Stimulated activated CD4-positive, alpha-beta T cell treated with anti-CD3 and anti-CD28 coated beads, Interleukin-1b, Interleukin-23, amount 100 ng/mL, for 24 hours (primary cell): ENCODE measurements at places on chromosomes 2 and 18.

DNA sequence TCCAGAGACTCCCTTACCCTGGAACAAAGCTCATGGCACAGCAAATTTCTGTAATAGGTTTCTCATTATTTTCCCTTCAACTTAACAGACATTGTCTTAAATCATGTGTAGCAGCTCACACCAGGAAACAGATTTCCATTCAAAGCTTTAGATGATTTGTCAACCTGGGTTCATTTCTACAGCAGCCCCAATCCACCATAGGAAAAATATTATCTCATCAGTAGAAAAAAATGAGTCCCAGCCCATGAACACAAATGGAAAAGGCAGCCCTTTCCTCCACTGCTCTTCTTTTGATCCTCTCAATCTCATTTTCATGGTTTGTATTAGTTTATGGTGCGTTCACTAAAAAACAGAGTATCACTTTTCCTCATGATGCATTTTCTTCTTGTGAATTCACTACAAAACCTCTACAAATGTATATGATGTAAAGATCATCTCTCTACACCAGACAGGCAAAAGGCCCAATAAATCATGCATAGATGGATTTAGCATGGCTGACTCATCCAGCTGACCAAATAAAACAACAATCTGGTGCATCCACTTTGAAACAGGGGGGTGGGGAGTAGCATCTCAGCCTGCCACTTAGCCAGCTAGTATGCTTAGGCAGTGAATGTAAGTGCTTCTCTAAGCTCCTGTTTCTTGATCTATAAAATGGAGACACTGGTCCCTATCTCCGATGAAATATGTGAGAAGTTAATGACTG, 78.6 kb downstream of the SATB2 start:
- no peak for DNase-seq

DNA sequence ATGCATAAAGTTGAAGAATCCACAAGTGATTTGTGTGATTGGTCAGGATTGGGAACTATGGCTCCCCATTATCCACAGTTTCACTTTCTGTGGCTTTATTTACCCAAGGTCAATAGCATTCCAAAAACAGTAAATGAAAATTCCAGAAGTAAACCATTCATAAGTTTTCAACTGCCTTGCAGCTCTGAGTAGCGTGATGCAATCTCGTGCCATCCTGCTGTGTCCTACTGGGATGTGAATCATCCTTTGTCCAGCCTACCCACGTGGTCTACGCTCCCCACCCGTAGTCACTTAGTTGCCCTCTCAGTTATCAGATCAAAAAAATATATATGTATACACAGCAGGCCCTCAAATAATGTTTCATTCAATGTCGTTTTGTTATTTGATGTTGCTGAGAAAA, 89.0 kb upstream of the DLGAP1 start:
- no peak for DNase-seq

- DNase-seq, result no peak
These were observed 28.2 kb downstream of the BIN1 start for GRCh38 chr2:127078666-127079270.

- DNase-seq, result no peak
These were observed 446.8 kb downstream of the EIPR1 start for GRCh38 chr2:2930841-2931240.

DNA sequence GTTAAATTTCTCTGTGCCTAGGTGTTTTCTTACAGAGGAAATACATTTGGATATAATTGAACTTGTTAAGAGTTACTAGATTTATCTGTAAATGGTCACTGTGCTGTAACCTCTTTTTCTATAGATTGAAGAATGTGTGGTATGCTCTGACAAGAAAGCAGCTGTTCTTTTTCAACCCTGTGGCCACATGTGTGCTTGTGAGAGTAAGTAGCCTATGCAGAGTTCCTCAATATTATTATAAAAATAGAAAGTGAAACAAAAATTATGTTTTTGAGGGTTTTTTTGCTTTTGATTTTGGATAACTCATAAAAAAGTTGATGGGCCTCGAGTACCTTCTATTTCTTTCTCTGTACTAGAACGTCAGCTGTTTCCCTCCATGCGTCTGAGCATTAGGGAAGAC, 112.4 kb downstream of the MIB1 start:
- DNase-seq, result no peak

DNA sequence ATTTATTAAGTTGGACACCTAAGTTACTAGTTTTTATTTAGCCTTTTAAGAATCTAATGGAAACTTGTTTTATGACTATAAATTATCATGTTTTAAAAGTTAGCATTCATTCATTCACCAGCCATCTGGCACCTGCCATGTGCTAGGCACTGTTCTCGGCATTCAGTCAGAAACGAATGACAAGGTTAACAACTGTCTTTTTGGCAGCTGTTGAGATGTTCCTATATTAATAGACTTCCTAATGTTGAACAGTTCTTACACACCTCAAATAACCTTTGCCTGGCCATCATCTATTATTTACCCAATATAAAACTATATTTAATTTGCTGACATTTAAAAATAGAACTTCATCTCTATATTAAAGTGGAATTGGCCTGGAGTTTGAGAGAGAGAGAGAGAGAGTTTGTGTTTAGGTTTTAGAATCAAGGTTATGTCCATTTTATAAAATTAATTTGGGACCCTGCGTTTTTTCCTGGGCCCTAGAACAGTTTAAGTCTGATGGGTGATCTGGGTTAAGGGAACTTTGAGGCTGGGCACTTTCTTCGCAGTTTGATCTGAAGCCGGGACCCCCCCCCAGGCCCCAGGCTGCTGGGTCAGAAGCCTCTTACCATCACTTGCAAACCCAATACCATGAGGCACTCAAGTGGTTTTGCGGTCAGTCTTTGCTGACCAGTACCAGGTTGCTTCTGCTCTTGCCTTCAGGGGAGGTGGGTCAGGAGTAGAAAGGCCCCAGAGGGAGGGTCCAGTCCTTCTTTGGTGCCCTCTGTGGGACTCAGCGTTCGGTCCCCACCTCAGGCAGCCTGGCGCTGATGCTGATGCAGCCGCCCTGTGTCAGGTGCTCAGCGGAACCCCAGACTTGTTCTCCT, 48.3 kb upstream of the ASB1 start:
- DNase-seq, result no peak

GRCh38 chr2:18706001-18706400, 116.6 kb upstream of the NT5C1B start:
- no peak for DNase-seq

- DNase-seq, result no peak
These were observed 252.1 kb upstream of the SLC14A2 start for GRCh38 chr18:45363196-45363595.

DNA sequence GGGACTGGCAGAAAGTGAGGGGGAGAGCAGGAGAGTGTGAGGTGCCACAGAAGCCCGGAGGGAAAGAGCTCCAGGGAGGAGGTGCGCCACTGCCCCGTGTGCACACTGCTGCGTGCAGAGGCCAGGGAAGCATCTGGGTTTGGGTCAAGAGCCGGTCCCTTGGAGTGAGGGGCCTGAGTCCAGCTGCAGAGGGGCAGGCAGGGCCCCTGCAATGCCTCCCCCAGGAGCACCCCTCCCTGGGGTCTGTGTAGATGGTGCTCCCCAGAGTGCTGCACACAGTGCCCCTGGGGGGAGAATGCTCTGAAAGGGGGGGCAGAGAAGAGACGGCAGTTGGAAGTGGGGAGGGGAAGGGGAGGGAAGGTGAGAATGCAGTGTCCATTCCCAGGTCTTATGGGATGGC, 3.7 kb upstream of the LIMS2 start:
- no peak for DNase-seq

DNA sequence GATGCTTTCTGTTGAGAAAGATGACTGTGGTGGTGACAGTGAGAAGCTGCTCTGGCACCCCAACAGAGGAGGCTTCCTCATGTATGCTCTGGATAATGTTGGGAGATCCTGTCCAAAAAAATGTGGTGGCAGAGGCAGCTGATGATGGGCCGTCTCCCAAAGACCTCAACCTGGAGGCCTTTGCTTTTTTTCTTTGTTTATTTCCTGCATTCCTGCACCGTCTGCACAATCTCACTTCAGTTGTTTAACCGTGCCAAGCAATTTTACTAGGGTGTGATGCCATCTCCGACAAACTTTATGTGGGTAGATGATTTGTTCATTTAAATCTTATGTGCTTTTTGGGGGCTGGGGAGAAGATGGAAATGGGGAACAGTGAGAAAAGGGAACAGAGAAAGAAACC, 62.2 kb upstream of the IGFBP5 start:
- DNase-seq, result no peak

GRCh38 chr18:27797484-27797883, 379.4 kb downstream of the CDH2 start:
- DNase-seq, result no peak

DNA sequence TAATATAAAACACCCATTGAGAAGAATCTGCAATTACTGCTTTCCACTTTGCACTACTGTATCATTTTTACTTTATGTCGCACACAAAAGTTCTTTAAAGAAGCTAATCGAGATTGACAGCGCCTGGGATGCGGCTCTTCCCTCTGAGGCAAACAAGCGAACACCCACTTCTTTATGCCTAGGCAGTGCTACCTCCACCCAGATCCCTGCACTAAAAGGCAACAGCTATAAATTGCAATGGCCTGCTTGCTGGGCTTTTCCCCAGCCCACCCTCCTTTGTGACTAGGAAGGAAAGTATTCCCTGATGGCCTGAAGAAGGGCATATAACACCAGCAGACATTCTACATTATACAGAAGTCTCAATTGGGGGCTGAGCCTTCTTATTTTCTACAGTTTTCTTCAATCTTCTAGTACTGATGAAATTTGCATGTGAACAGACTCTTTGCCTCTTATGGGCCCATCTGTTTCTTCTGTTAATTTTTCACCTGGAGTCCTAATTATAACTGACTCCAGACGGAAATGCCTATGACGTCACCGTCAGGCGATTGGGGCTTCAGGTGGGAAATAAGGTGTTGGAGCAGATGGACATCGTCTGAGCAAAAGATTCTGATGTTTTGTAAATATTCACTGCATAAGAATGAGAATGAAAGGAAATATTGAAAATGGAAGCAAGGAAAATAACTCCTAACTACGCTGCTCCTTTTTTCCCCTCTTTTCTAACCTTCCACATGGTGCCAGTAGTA, 138.9 kb upstream of the DCC start:
- DNase-seq, result no peak

DNA sequence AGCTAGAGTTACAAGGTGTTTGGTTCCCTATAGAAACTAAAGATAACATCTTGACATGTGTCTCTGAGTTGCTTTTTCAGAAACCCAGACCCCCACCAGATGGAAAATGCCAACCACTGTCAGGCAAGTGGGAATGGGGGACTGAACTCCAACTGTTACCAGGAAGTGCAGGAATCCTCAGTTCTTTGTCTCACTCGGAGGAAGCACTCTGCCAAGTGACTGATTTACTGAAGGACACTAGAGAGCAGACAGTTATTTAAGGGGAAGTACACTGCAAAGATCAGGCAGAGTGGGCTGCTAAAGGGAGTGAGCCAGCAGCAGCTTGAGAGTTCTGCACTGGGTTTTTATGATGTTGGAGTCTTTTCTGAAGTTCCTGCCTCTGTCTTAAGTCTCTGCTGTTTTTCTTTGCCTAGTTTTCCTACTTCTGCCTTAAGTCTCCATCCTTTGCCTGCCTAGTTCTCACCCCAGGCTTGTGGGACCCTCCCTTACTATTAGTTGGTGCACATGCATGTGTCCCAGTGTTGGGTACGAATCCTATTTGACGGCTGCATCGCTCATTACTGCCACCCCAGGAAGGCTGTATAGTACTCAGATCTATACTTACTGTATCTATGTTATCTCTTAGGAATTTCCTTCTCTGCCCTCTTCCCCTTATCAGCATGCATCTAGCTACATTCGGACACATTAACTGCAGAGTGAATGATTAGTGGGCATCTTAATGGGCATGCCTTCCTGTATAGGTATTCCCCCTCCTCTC, 97.1 kb downstream of the TEX51 start:
- no peak for DNase-seq

GRCh38 chr2:18067588-18068384, 189.3 kb downstream of the KCNS3 start:
- DNase-seq, result no peak

- DNase-seq, result no peak
These were observed 5.7 kb downstream of the ITGB6 start for GRCh38 chr2:160194351-160194750.

GRCh38 chr2:80482276-80482675, 177.7 kb upstream of the LRRTM1 start:
- DNase-seq, result no peak

DNA sequence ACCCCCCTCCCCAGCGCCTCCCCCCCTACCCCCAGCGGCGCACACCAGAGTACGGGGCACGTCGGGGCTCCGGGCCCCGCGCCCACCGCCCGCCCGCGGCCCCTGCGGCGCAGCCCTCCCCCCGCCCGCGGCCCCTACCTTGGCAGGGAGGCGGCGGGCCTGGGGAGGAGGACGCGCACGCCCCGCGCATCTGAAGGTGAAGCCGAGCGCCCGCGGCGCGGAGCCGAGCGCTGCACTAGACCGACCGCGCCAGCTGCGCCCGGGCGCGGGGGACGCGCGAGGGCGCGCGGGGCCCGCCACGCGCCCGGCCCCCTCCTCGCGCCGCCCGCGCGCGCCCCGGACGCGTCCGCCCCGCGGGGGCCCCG, at the start of gene ZNF516:
Gene ZNF516, minus strand, starts transcription at position 237 of the 365 bp plus-strand sequence. CDS start 52,188 bp downstream, outside the sequence.
- no peak for DNase-seq

- no peak for DNase-seq
These were observed 46.2 kb upstream of the CCDC141 start for GRCh38 chr2:179096090-179096489.

- no peak for DNase-seq
These were observed 305.8 kb downstream of the TSN start for GRCh38 chr2:122061206-122061605.

GRCh38 chr2:42138163-42139015, 30.8 kb upstream of the EML4 start:
- no peak for DNase-seq

GRCh38 chr2:160064916-160065315, 2.5 kb upstream of the PLA2R1 start:
- no peak for DNase-seq

DNA sequence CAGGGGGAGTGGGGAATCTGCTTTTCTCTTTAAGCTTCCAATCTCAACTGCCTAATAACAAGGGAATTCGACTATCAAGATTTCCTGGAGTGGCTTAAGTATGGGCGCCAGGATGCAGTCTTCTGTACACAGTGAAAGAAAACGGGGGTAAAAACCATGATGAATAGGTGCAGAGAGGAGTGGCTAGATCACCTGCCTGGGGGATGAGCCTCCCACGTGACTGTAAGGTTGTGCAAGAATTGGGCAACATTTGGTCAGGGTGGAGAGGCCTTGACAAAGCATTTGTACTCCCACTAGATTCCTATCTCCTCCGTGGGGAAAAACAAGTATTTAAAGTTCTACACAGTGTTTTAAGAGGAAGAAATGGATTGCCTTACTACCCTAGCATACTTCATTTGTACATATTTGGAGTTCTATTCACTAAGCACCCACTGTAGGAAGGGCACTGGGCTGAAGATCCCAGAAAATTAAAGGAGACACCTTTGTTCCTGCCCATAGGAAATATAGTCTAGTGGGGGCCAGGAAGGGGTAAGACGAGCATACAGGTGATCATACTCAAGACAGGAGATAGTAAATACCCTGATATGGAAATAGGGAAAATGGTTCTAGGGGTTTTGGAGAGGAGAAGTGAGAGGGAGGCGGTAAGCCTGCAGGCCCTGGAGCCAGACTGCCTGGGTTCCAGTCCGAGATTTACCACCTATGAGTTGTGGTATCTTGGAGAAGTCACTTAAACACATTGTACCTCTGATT, 29.2 kb downstream of the EPAS1 start:
- DNase-seq, result no peak

GRCh38 chr2:166234112-166234846, 106.5 kb upstream of the SCN1A start:
- DNase-seq, result no peak
